ENCODE measurements at places on chromosomes 7 and 10.

- no peak for DNase-seq
Measured at GRCh38 chr7:93913197-93913596, 6.8 kb downstream of the GNGT1 start.

DNA sequence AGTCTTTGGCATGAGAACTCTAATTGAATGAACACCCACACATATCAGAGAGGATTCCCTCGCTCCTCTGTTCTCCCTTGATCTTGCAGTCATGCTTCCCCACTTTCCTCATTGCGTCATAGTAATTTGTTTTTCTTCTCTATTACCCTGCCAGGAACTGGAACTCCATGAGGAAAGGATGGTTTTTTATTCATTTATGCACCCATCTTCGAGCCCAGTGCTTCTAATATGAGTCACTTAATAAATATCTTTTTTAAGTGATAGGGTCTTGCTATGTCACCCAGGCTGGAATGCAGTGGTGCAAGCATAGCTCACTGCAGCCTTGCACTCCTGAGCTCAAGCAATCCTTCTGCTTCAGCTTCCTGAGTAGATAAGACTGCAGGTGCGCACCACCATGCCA lies 83.5 kb downstream of the OTUD1 start:
- DNase-seq, result no peak

GRCh38 chr10:30151581-30152389 lies 92.4 kb upstream of the JCAD start:
- no peak for DNase-seq

DNA sequence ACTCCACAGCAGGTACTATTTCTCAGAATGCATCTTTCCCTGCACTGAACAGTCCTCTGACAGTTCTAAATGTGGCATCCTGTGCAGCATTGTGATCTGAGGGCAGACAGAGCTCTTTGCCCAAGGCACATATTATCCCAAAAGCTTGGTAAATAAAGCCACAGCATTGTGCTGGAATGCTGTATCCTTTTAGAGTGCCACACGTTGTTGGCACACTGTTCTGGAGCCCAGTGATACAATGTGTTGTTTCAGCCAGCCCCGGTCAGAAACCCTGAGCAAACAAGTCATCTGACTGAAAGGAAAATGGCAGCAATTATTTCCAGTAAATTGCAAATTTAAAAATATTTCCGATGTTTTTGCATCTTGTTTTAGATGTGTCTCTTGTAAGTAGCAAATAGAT lies 45.4 kb downstream of the NAMPT start:
- peak; percentile 2 for DNase-seq

DNA sequence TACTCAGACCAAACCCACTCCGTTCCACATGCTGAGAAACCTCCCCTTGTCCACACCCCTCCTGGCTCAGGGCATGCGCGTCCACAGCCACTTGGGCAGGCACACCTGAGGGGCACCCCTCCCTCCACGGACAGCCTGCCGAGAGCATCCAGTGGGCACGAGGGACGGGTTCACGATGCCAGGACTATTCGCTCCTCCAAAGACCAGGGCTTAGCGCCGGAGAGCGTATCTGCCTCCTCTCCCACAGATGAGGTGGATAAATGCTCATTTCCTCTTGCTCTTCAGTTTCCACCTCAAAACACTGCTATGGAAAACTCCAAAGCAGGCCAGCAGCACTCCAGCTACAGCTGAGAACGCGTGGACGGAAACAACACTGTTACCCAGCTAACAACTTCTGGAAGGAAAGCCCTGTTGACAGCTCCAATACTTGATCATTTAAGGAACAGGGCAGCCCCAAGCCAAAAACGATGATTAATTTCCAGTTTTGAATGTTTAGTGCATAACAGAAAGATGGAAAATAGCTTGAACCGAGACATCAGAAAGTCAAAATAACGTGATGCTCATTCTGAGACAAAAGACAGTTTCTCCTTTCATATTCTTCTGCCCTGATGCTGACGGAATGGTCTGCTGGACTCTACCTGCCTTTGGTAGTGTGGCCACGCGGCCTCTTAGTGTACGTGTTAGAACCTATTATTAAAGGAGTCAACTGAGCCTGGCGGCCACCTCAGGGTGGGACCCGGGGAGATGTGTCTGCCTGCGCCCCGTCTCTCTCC lies 204.7 kb downstream of the DNAJB6 start:
- no peak for DNase-seq

DNA sequence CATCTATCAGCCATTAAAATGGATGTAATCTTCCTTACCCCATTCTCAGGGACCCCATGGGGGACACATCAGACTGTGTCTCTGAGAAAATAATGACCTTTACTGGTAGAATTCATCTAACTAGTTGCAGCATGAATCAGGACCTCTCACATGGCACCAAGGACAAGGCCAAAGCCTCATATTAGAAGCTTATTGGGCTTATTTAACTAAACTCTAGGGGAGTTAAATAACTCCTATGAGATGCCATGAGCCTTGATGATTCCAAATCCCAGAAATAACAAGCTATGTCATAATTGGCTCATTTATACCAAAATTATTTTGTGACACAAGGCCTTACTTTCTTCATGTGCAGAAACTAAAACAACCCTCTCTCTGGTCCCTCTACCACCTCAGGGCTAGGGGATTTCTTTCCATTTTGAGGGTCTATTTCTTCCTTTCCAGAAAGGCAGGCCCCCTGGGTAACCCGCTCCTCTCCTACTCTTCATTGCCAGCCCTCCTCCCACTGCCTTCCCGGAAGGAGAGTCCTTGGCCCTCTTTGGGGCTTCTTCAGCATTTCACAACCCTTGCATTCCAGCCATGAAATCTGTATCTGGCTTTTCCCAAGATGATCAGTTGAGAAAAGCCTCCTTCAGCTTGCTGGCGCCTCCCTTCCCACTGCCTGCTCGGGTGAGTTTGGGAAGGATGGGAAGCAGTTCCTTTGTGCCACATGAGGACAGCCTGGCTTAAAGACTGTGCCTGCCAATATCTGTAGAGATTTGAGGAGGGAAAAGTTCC lies 41.8 kb upstream of the TRIM8 start:
- no peak for DNase-seq

GRCh38 chr10:114179148-114179547 lies at the start of gene TDRD1:
Gene TDRD1 (plus strand): TSS chr10:114179353. CDS start chr10:114187832, 8,479 bp downstream.
- DNase-seq, result no peak

Data from midbrain (tissue), 1 donor.